ENCODE measurements at places on chromosomes 11 and 22.

DNA sequence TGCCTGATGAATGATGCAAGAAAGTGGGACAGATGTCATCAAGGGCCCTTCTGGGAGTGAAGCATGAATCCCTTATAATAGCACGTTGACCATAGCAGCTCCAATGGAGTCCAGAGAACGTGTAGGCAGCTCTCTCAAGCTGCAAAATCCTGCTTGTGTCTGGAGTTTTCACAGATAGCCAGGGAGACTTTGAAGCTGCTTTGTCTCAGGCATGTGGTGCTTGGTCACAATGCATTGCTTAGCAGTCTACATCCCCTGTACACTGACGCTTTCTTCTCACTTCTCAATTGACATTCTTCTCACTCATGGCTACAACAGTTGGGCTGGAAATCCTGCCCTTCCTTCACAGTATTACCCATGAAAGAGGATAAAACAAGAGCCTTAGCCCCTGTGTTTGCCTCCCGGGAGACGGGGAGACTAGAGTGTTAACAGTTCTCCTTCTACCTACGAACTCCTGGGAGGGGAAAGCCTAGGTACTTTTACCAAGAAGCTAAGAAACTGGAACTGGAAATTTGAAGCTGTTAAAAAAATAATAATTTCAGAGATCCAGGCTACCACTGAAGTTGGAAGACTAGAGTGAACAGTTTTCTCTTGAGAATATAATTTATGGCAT, 20.7 kb upstream of the MMP7 start:
- DNase-seq = no peak

GRCh38 chr11:36249246-36249645, 40.0 kb downstream of the COMMD9 start:
- DNase-seq = no peak

GRCh38 chr11:1693327-1694063, 3.5 kb upstream of the KRTAP5-6 start:
- DNase-seq = peak; percentile 93

DNA sequence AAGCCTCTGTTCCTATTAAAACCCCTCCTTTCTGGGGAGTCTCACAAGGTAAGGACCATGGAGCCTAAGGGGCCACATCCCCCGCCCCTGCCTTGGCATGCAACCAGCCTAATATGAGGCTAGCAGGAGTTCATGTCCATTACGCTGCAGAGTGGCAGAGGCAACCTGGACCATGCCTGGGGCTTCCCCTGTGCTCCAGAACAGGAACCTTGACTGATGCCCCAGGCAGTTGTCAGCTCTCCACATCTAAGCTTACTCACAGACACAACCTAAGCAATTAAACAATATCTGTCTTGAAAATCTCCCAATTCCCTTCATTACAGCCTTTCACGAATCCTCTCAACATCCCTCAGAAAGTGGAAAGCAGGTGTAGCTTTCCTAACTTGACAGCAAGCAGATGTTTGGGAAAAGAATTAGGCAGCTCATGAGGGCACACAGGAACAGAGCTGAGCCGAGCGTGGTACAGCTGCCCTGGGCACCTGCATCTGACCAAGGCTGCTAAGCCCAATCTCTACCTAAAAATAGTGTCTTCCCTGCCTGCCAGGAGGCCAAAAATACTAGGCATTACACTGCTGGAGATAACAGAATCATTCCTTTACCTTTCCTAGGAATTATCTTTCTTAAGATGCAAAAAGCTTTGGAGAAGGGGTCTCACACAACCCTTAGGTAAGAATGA, 20.8 kb downstream of the C11orf71 start:
- DNase-seq = no peak

- no peak for DNase-seq
Measured at GRCh38 chr11:45538939-45539338, 126.5 kb downstream of the CHST1 start.

DNA sequence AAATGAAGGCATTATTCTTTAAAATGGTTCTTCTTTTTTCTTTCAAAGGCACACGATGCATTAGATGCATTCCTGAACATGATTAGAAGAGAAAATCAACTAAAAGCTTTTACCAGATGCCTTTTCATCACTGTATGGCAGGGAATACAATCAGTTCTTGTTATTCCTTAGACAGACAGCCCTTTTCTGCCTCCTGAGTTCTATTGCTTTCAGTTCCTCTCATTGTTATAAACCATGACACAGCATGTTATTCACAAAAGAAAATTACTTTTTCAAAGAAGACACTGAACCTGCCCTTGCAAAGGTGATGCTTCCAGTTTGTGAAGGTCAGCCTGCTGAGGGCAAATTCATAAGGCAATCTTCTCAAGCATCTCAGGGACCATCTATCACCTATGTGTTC, 70.1 kb downstream of the FAM181B start:
- no peak for DNase-seq

DNA sequence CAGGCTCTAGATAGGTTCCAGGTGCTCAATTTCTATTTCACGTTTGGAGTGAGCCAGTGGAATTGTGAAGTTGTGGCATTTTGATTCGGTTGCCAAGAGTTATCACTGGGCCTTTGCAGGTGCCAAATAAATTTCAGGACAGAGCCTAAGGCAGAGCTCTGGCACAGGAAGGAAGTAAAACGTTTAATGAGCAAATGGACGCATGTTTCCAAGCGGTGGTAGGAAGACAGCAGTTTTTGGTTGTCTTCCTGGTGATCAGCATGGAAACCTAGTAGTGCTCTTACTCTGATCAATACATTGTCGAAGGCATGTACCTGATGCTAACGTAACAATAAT, 452 bp downstream of the BIRC3 start:
- DNase-seq = no peak

- DNase-seq = no peak
Measured at GRCh38 chr11:130706572-130706971, 209.7 kb downstream of the SNX19 start.

DNA sequence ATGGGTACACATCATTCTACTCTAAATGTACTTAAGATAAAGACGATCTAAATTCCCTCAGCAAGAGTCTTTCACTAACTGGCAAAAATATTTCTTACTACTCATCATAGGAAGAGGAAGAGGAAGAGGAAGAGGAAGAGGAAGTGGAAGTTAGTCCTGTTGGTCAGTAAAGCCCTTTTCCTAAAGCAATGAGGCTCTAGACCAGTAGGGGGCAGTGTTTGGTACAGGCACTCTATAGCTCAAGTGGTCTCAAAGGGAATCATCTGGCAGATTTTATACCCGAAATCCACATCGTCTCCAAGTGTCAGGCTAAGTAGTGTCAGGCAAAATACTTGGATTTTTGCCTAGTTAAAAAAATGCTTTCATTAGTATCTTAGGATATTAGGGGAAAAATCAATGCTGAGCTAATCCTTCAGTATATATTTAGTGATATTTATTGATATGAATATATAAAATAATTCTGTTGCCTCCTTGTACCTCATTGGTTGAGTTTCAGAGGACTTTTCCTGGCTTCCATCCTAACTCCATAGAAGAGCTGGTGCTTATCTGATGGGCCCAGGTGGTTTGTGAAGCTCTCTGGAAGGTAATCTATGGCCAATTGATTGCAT, 7.7 kb downstream of the BLID start:
- no peak for DNase-seq

DNA sequence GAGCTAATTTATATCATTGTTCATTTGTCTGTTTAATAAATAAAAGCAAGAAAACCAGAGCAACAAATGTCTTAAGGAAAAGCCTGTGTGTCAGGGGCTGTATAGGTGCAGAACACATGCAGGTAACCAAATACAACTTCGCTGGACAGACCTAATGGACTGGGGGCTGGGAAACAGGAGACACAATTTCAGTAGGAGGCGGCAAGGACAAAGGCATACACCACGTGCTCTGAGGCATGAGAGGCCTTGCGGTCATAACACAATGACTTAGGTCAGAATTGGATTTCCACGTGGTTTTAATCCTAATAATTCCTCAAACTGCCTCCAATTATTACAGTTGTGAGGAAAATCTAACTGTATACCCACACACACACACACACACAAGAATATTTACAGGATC, 8.7 kb upstream of the GLB1L3 start:
- DNase-seq = no peak

GRCh38 chr11:45058647-45058950, 87.8 kb upstream of the PRDM11 start:
- DNase-seq = no peak

- DNase-seq = no peak
Measured at GRCh38 chr11:16155448-16155847, 200.9 kb downstream of the SOX6 start.

DNA sequence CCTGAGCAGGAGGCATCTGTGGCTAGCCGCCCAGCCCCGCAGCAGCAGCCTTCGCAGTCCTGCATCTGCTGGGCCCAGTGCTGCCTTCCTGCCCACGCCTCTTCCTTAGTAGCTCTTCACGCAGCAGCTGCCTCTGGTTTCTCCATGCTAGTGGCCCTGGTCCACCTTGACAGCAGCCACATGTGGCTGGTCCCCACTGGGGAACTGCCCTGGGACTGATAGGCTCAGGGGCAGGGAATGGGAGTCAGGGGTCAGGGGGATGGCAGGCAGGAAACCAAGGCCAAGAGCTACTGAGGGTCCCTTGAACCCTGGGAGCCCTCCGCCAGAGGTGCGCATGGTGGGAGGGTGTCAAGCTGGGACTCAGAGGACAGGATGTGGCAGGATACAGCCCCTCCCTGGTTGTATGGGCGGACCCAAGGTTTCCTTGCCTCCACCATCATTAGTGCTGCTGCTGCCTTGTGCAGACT, 99.4 kb upstream of the PITPNB start:
- no peak for DNase-seq

DNA sequence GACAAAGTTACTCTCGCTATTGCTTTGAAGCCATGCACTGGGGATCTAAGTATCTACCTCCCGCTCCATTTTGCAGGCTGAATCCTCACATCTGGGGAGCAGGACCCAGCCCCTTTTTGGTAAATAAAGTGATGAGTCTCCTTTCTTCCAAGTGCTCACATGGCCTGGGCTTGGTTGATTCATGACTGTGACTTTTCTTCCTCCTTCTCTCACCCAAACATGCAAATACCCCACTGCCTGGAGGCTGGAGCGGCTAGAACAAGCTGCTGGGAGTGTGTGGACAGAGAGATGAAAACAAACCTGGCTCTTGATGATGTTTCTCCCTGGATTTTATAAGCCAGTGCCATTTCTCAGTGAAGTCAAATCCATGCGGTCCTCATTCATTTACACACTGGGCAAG, 72.7 kb downstream of the TRIM29 start:
- no peak for DNase-seq

GRCh38 chr22:22446517-22446916, 62.0 kb downstream of the ZNF280B start:
- no peak for DNase-seq

DNA sequence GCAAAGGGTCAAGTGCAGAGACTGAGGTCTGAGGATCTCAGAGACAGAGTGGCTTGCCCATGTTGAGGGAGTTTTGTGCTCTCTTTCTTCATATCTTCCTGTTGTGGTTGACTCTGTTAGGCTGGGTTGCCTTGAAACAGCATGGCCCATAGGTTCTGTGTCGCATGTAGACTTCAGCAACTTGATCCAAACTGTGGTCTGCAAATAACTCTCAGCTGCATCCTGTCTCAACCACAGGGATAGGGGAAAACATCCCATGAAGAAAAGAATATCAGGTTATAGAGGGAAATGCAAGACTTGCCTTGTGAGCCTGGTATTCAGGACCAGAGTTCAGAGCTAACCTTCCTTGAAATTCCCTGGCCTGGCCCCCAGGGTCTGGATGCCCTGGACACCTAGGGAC, 69.4 kb downstream of the FLI1 start:
- no peak for DNase-seq

DNA sequence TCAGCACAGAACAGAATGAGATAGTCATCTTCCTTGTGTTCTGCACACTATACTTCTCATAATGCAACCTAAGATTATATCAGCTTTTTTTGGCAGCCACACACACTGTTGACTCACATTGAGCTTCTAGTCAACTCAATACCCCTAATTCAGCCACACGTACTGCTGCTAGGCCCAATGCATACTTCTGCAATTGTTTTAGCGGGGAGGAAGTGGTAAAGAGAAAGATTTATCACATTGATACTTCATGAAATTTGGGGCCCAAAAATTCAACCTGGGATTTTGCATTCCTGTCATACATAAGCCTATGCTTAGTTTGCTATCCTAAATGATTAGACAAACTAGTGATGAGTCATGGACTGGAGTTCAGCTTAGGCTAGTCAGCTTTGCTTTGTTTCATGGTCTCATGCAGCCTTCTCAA, 8.6 kb upstream of the UPB1 start:
- DNase-seq = no peak

DNA sequence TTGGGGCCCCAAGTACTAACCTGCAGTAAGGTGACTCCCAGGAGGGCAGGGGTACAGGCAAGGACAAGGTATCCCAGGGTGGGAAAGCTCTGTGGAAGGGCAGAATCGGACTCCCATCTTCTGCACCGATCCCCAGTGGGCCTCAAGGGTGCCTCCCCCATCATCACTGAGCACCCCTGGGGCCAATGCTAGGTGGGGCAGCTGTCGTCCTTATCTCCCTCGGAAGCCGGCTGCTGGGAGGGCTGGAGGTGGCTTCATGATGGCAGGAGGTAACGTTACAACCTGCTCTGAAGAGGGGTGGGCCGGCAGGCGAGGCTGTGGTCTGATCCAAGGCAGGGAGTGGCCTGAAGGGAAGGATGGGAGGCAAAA, 87.6 kb upstream of the LINC01488 start:
- DNase-seq = no peak

DNA sequence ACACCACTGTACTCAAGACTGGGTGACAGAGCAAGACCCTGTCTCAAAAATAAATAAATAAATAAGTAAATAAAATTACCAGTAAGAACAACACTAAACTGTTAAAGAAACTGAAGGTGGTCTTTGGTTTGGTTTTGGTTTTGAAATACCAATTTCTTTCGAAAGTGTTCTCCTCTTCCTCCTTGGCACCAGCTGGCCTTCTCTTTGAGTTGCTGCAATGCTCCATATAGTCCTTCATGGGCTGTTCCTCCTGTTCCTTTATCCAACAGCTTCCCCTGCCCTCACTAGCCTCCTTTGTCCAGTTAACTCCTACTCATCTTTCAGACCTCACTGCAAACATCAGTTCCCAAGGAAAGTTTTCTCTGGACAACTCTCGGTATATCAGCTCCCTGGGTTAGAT, 5.0 kb upstream of the UVRAG start:
- DNase-seq = no peak

DNA sequence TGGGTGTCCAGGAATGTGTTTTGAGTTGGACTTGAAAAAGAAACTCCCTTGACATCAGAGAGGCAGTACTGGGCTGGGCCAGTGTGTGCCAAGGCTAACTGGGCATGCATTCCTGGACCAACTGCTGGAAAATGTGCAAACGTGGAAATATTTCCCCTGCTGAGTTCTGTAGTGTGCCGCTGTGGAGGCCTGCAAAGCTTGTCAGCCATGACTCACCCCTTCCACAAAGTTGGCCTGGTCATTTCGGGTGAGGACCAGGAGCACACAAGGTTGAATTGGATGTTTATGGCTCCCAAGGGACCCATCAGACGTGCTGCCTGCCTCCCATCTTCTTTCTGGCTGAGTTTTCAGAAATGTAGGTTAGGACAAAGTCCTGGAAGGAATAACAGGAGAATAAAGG, 513.1 kb downstream of the MIAT start:
- DNase-seq = no peak

- DNase-seq = no peak
Measured at GRCh38 chr11:8610532-8611116, 16.6 kb upstream of the STK33 start.
